ENCODE measurements at places on chromosomes 12 and 14.

DNA sequence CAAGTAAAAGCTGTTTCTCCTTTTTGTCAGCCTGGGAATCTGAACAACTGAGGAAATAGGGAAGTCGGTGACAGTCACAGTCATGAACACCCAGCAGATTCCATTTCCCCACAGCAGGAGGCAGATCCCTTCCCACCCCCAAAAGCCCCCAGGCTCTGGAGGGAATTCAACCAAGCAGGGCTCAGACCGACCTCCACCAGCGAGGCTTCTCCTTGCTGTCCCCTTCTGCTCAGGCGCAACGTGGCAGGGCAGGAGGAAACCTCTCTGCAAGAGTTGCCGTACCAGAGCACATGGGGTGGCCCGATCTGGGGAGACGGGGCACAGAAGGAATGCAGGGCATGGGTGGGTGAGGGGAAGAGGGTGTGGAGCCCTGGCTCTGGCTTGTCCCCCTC lies 319 bp downstream of the GALNT6 start:
- DNase-seq = no peak

DNA sequence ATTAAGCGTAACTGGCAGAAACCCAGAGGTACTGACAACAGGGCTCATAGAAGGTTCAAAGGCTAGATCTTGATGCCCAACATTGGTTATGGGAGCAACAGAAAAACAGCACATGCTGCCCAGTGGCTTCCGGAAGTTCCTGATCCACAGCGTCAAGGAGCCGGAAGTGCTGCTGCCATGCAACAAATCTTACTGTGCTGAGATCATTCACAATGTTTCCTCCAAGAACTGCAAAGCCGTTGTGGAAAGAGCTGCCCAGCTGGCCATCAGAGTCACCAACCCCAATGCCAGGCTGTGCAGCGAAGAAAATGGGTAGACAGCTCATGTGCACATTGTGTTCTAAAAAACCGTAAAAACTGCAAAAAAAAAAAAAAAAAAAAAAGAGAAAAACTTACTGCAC lies 192.3 kb downstream of the MON2 start:
- DNase-seq = no peak

GRCh38 chr12:82176761-82177490 lies 181.3 kb downstream of the CCDC59 start:
- DNase-seq = peak; percentile 13

GRCh38 chr12:128734371-128734770 lies 89.4 kb downstream of the SLC15A4 start:
- DNase-seq = no peak

DNA sequence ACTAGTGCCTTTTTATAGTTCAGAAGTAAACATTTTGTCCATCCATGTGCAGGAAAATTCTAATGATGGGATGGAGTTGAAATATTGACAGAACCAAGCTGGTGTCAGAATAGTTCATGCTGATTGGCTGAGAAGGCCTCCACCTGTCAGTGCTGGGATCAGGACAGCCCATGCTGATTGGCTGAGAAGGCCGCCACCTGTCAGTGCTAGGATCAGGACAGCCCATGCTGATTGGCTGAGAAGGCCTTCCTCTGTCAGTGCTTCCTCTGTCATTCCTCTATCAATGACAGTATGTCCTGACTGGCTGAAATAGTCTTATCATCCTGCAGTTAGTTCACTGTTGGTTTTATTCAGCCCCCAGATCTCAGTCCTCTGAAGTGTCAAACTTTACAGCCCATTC lies 95.7 kb downstream of the PPP2R5C start:
- DNase-seq = no peak

DNA sequence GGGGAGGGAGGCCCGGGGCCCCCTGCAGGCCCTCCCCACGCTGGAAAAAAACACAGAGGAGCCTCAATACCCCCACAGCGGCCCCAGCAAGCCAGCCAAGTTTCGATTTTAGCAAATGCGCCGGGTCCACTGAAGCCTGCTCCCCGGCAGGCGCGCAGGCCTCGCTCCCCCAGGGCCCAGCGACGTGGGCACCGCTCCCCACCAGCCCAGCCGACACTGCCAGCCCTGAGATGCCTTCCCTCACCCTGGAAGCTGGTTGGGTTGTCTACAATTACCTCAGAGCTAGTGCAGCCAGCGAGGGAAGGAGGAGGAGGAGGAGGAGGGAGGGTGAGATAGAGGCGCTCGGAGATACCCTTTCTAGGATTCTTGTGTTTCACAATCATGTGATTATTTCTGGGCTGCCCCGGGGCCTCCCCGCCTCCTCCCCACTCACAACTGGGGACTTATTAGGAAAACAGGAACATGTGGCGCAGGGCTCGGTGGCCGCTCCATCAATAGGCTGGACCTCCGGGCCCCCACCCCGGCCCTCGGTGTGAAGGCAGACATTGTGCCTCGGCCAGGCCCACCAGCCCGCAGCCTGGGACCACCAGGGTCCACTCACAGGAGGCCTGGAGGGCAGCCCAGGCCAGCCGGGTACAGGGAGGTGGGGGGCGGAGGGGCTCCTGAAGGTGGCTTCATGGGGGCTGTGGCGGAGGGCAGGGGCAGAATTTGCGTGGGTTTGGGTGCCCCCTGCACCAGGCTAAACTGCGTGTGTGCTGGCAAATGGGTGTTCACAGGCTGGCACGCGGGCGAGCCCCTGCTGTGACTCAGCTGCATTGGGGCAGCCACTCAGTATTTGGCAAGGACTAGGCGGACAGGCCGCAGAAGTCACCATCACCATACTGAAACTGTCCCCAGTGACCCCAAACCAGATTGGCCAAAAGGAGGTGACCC lies 109.9 kb downstream of the NCOR2 start:
- DNase-seq = no peak

GRCh38 chr12:68614105-68614679 lies 3.5 kb downstream of the RAP1B start:
- DNase-seq = no peak

GRCh38 chr12:96886998-96887677 lies 19.9 kb upstream of the NEDD1 start:
- DNase-seq = no peak

- no peak for DNase-seq
Observed at GRCh38 chr12:60138526-60138925, 542.7 kb downstream of the SLC16A7 start.

GRCh38 chr14:29236848-29237247 lies 470.3 kb downstream of the FOXG1 start:
- peak; percentile 81 for DNase-seq

DNA sequence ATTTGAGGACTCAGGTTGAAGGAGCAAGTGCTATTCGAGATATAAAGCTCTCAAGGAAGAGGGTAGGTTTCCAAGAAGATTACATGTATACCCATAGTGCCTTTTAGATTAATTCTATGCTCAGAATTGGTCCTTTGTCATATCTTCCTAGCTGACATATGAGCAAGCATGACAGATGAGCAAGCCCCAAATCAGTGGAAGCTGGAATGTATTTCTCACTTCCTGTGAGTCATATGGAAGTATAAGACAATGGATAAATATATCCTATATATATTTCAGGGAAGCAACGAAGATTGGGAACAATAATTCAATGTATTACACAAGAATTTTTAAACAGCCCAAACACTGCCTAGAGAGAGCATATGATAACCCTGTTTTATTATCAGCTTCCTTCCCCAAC lies 674.1 kb upstream of the ATXN7L3B start:
- peak; percentile 4 for DNase-seq

DNA sequence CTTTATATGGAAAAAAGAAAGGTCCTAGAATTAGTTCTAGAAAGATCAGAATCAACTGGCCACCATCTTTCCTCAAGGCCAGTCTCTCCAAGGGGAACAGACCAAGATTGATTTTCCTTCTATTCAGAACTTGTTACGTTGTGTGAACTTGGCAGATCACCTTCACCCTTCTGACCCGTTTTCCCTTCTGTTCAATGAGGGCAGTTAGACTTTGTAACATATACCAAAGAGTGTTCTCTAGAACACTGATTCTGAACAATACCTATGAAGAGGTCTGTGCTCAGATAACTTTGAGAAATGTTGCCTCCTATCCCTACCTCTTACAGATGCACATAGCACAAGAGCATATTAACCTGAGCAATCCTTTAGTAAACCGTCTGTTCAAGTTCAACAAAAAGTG lies 10.6 kb upstream of the PCK2 start:
- DNase-seq = no peak

- no peak for DNase-seq
Observed at GRCh38 chr14:96060186-96060933, 21.2 kb downstream of the C14orf132 start.

GRCh38 chr12:132888852-132889251 lies 1.4 kb upstream of the CHFR start:
- no peak for DNase-seq

GRCh38 chr14:65096323-65097089 lies 5.8 kb downstream of the MAX start:
- no peak for DNase-seq

- no peak for DNase-seq
Observed at GRCh38 chr12:115044073-115044472, 360.1 kb upstream of the TBX3 start.

DNA sequence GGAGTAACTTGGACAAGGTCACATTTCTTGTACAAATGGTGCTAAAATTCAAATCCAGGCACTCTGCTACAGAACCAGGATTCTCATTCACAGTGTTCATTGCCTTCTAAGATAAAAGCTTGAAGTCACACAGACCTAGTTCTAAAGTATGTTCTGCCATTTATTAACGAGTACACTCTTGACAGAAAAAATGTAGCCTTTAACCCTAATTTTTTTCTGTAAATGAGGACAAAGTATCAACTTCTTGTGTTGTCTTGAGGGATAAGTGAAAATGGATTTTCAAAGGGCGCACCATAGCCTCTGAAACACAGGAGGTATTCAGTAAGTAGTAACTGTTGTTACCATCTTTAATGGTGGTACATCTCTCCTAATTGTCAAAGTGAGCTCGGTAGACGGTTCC lies 379.8 kb upstream of the FLRT2 start:
- no peak for DNase-seq

DNA sequence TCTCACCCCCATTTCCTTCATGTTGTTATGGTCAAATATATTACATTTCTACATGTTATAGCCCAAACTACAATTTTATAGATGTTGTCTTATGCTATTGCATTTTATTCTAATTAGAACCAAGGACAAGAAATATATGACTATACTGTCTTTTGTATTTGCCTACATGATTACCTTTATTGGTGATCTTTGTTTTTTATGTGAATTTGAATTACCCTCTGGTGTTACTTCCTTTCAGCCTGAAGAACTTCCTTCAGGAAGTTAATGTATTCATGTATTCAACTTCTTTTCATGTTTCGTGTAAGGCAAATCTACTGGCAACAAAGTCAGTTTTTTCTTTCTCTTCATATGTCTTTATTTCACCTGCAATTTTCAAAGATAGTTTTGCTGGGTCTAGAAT lies 8.7 kb upstream of the B3GNT4 start:
- no peak for DNase-seq

- no peak for DNase-seq
Observed at GRCh38 chr14:83566567-83566966, 1963.4 kb upstream of the FLRT2 start.

DNA sequence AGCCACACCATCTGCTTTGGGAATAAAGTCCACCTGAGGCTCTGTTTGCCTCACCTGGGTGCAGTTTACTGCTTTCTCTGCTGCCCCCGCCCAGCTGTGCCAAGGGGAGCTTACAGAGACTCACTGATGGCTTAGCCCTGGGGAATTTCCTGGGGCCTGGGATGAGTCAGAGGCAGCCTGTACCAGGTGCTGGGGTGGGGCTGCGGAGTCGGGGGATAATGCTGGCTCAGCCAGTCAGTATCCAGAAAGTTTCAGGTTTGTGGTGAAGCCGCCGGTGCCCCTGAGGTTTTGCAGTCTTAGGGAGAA lies 22.3 kb downstream of the PLEKHG3 start:
- DNase-seq = peak; percentile 79

- DNase-seq = no peak
Observed at GRCh38 chr14:90671382-90672234, 144.6 kb downstream of the TTC7B start.

DNA sequence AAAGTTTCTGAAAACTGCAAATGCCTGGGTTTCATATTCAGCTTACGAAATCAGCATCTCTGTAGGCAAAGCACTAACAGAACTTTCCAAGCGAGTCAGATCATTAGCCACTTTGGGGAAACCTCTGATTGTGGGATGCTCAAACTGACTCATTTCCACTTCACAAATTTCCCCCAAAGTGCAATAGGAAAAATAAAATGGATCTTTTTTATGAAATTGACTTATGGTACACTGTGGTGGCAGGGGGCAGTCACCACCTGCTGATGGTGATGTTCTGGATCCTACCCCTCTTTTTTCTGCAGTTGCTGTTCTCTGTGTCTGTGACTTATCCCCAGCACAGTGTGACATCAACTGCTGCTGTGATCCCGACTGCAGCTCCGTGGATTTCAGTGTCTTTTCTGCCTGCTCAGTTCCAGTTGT lies 5.6 kb downstream of the TCTN1 start:
- DNase-seq = no peak

- DNase-seq = no peak
Observed at GRCh38 chr14:54577494-54577893, 10.6 kb downstream of the SAMD4A start.

DNA sequence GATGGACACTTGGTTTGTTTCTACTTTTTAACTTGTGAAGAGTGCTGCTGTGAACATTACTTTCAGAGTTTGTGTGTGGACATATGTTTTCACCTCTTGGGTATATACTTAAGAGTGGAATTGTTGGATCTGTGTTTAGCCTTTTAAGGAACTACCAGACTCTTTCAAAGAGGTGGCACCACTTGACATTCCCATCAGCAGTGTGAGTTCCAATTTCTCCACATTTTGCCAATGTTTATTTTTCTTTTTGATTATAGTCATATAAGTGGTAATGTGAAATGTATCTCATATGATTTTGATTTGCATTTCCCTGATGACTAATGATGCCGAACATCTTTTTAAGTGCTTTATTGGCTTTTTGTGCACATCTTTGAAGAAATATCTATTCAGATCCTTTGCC lies 44.8 kb downstream of the ARHGAP5 start:
- DNase-seq = no peak

GRCh38 chr14:81990312-81990761 lies 456.7 kb upstream of the SEL1L start:
- DNase-seq = peak; percentile 36

GRCh38 chr12:106974511-106974910 lies 12.4 kb downstream of the MTERF2 start:
- DNase-seq = peak; percentile 90

DNA sequence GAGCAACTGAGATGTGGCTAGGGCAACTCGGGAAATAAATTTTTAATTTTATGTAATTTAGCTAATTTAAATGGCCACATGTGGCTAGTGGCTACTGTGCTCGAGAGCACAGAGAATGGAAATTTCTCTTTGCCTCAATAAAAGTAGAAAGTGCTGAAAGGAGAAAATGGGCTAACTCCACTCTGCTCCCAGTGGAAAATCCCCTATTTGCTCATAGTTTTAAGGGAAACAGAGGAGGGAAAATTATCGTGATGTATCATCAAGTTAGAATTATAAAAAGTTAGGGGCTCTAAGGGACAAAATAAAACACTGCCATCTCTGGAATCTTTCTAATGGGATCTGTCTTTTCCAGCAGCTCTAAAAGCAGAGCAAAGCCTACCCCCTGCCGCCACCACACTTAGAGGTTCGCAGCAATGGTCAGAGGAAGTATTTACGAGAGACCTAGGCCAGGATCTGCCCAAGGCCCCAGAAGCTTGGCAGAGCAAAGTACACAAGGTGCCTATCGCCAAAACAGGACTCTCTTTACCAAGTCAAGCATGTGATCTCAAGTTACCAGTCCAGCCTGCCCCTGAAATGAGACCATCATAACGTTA lies 220.7 kb downstream of the PPM1H start:
- no peak for DNase-seq

Measured in renal cortical epithelial cell (primary cell).